Stimulated activated CD8-positive, alpha-beta memory T cell treated with anti-CD3 and anti-CD28 coated beads, Interleukin-7, amount 100 ng/mL, for 1 hour (primary cell): ENCODE measurements at places on chromosomes 7 and 10.
A peak's percentile ranks its signal among the peaks of the same experiment; 100 is the strongest.

- DNase-seq: no peak
Measured at GRCh38 chr7:126449611-126450268, 803.0 kb downstream of the GRM8 start.

- no peak for DNase-seq
Measured at GRCh38 chr7:128915841-128916642, 5.5 kb upstream of the KCP start.

- DNase-seq: no peak
Measured at GRCh38 chr7:32618470-32618869, 123.2 kb downstream of the AVL9 start.

GRCh38 chr7:27130540-27131389, at the start of gene HOXA4:
Gene HOXA4 (minus strand): TSS chr7:27130757. CDS start chr7:27130733, 24 bp downstream.
- DNase-seq: peak; percentile 40

DNA sequence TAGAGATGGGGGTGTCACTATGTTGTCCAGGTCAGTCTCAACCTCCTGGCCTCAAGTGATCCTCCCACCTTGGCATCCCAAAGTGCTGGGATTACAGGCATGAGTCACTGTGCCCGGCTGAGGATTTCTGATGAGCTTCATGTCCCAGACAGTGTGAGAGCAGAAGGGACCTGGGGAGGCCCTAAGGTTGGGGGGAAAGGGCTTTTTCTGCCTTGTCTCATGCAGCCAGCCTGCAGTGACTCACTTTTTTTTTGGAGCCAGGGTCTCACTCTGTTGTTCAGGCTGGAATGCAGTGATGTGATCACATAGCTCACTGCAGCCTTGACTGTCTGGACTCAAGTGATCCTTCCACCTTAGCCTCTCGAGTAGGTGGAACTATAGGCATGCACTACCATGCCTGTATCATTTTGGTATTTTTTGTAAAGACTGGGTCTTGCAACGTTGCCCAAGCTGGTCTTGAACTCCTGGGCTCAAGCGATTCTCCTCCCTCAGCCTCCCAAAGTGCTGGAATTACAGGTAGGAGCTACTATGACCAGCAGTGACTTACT, 14.6 kb downstream of the COL26A1 start:
- DNase-seq: no peak

GRCh38 chr7:32470871-32471270, 19.3 kb downstream of the LSM5 start:
- DNase-seq: no peak

DNA sequence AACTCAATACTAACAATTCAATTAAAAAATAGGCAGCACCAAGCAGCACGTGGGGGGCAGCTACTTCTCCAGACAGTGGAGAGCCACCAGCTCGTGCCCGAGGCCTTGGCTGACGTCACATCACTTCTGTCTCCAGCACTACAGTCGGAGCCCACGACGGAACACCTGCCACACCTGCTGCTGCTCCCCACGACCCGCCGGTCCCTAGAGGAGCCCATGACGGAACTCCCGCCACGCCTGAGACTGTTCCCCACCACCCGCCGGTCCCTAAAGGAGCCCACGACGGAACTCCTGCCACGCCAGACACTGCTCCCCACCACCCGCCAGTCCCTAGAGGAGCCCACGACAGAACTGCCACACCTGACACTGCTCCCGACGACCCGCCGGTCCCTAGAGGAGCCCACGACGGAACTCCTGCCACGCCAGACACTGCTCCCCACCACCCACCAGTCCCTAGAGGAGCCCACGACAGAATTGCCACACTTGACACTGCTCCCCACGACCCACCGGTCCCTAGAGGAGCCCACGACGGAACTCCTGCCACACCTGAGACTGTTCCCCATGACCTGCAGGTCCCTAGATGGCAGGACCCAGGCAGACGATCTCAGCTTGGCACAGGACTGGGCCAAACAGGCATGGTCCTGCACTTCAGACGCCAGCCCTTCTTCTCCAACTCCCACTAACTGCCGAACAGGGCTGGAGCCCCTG, 258.0 kb downstream of the ELFN1 start:
- DNase-seq: no peak
